Ovary (tissue), 10 donors: ENCODE measurements at places on chromosomes 5 and 9. TPM values are rescaled to one million over a fixed set of nuclear protein-coding genes. Genes with fewer than 3 reads are reported as not detected.

DNA sequence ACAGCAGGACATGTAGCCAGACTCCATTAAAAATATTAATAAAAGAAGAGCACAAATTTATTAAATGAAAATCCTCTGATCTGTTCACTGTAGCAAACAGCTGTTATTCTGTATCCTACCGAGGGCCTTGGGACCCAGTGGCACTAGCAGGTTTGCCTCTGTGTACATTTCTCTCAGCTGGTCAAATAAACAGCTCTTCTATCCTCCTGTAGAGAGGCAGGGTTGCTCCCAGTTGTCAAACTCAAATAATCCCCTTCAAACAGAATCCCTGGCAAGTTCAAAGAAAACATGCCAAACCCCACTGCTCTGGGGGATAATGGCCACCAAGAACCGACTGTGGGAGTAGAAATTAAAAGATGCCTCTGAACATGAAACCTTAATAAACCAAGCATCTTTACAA is 1262.0 kb upstream of the DMAC1 start:
- no peak overlapping the region for H3K4me3 ChIP-seq
- no peak for DNase-seq
- no peaks in the 10 kb centered on the region for H3K36me3 ChIP-seq

DNA sequence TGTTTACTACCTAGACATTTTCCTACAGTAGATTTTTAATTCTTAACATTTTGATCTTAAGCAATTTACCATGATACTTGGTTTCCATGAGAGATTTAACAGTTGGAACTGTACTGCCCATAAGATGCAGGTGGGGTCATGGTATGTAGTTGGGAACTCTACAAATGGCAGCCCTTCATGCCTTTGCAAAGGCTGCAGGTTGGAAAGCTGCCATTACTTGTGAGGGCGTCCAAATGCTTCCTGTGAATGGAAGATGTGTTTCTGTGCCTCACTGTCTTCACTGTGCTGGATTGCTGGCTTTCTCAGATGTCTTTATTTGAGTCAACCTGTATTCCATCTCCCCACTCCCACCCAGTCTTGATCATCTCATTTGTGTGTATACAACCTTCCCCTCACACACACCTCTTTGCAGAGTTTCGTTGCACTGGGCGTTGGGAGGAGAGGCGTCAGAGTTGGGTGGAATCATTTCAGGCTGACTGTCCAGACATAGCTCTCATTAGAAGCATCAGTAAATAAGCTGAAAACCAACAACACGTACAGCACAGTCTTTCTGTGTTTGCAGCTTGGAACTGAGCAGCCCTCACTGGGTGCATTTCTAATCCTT is 14.8 kb upstream of the ABL1 start:
- no peaks in the 10 kb centered on the region for H3K36me3 ChIP-seq
- no peak for DNase-seq

NINJ1 gene
- total RNA-seq, result 75.2 TPM

PCDHGA2 gene
- total RNA-seq, result 13.5 TPM
